ENCODE measurements at places on chromosomes 4 and X.

GRCh38 chrX:19063030-19063429 lies 59.2 kb downstream of the ADGRG2 start:
- H3K36me3 ChIP-seq, result no peaks in the 10 kb centered on the region
- no peak overlapping the region for H3K4me3 ChIP-seq
- no peak overlapping the region for H3K27ac ChIP-seq
- H3K27me3 ChIP-seq, result no peaks in the 10 kb centered on the region

- H3K4me1 ChIP-seq, result no peaks in the 10 kb centered on the region
- H3K36me3 ChIP-seq, result no peaks in the 10 kb centered on the region
- no peaks in the 10 kb centered on the region for H3K27me3 ChIP-seq
- no peak for DNase-seq
These were observed 131.4 kb upstream of the ATP6AP2 start for GRCh38 chrX:40449396-40449795.

DNA sequence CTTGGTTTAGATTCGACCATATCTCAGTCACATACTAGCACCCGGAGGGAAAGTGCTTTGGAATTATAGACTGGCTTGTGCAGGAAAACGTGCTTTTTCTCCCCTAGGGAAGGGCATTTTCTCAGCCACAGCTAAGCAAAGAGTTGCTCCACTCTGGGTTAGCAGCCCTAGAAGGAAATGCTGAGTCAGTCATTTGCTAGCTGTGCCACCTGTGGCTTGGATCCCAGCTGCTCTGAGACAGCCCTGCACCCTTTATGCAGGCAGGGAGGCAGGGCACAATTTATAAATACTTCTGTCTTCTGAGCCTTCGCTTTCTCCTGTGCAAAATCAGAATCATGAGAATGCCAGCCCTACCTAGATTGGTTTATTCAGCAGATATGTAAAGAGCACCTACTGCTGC lies 1.3 kb upstream of the USP51 start:
- H3K36me3 ChIP-seq, result no peaks in the 10 kb centered on the region
- H3K27ac ChIP-seq, result no peak overlapping the region
- DNase-seq, result no peak
- H3K4me3 ChIP-seq, result no peak overlapping the region
- no peaks in the 10 kb centered on the region for H3K4me1 ChIP-seq

- H3K4me1 ChIP-seq, result no peaks in the 10 kb centered on the region
- no peak for DNase-seq
- H3K27me3 ChIP-seq, result no peaks in the 10 kb centered on the region
- H3K27ac ChIP-seq, result no peak overlapping the region
- no peak overlapping the region for H3K4me3 ChIP-seq
These were observed 70.6 kb downstream of the FAM193A start for GRCh38 chr4:2606960-2607506.

DNA sequence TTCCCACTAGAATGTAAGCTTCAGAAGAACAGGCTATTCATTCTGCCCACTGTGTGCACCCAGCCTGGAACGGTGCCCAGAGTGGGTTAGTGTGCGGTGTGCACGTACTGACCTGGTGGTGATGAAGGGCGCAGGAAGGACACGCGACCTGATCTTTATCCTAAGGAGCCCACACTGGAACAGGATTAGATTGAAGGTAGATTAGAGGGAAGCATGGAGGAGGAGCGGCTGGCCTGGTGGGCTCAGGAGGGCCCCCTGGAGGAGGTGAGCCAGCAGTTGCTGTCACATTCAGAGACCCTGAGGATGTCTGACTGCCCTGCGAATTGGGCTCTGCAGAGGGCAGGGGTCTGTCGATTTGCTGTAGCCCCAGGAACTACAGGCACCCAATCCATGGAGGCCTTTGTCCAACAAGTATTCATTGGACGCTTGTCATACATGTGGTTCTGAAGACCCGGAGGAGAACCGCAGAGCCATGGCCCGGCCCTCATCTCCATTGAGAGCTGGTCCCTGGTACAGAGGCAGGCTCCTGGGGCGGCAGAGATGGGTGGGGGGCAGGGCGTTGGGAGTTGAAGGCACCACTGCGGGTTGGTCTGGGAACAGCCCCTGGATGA lies 73.2 kb downstream of the HTRA3 start:
- no peaks in the 10 kb centered on the region for H3K36me3 ChIP-seq
- no peak overlapping the region for H3K4me3 ChIP-seq
- H3K4me1 ChIP-seq, result no peaks in the 10 kb centered on the region
- H3K27me3 ChIP-seq, result no peaks in the 10 kb centered on the region
- no peak overlapping the region for H3K27ac ChIP-seq

DNA sequence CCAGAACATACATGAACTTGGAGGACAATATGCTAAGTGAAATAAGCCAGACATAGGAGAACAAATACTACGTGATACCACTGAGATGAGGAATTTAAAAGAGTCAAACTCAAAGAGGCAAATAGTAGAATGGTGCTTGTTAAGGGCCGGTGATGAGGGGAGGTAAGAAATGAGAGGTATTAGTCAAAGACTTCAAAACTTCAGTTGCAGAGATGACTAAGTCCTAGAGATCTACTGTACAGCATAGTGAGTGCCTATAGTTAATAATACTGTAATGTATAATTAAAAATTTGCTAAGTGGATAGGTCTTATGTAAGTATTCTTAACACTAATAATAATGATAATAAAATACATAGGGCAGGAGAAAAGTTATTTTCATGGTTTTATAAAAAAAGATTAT lies 126.9 kb upstream of the VEGFC start:
- H3K36me3 ChIP-seq, result no peaks in the 10 kb centered on the region
- no peak for DNase-seq
- no peak overlapping the region for H3K4me3 ChIP-seq

- H3K4me3 ChIP-seq, result no peak overlapping the region
- H3K36me3 ChIP-seq, result no peaks in the 10 kb centered on the region
These were observed 26.1 kb downstream of the KLHL34 start for GRCh38 chrX:21632027-21632426.

Measured in effector memory CD4-positive, alpha-beta T cell (primary cell).